ENCODE measurements at places on chromosomes 4 and X.

DNA sequence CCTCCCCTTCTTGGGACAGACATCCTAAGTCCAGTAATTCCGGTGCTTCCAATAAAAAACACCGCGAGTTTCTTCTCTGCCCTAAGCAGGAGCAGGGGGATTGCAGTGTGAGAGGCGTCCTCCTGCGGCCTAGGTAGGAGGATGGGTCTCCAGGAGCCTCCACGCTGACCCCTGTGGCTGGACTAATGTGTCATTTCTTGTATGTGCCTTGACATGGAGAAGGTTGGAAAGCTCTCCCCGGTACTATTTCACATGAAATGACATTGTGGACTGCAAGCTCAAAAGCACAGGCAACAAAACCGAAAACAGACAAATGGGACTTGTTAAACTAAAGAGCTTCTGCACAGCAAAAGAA lies 66.6 kb upstream of the ENPP6 start:
- DNase-seq = no peak

- no peak for DNase-seq
Observed at GRCh38 chrX:84175274-84175673, 12.7 kb downstream of the RPS6KA6 start.

DNA sequence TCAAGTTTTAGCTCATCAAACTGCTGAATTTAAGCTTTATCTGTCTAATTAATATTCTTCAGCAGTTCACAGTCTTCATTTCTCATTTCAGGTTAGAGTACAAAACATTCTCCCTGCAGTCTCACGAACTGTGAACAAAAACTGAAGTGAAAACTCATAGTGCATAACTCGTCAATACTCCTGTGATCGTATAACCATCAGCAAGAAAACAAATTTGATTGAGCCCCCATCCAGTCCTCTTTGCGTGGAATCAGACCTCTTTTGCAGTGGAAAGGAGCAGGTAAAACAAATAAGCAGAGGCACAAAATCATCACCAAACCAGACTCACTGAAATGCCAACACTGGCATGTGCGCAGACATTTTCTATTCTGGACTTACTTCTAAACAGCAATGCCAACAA lies 12.7 kb downstream of the ADAM29 start:
- no peak for DNase-seq

GRCh38 chr4:20544645-20545044 lies 155.6 kb upstream of the PACRGL start:
- DNase-seq = peak; percentile 33

- no peak for DNase-seq
Observed at GRCh38 chr4:42646999-42647541, 9.8 kb downstream of the ATP8A1 start.

DNA sequence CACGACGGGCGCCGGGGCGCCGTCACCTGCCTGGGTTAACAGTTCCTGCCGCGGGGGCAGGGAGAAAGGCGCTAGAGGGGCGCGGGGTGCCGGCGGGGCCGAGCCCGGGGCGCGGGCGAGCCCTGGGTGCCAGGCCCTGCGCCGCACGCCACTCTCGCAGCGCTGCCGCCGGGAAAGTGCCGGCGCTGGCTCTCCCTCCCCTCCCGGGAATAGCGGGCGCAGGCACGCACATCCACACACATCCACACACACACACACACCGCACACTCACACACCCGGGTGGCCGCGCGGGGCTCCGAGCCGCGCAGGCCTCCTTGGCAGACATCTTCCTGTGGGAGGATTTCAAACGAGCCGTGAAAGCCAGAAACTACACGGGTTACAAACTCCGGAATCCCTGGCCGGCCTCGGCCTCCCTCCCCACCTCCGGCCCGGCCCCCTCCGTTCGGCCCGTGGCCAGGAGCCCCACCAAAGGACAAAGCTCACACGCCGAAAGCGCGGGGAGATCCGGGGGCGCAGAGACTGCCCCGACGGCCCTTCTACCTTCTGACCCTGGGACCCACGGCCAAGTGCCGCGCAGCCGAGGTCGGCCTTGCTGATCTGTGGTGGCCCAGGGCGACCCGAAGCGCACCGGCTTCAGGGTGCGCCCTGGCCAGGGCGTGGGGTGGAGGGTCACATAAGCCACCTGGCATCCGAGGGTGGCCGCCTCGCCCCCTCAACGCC lies 92.3 kb downstream of the BCOR start:
- DNase-seq = no peak

GRCh38 chr4:48193096-48193836 lies 59.2 kb upstream of the TXK start:
- no peak for DNase-seq

GRCh38 chr4:14668296-14668695 lies 334.0 kb upstream of the CPEB2 start:
- no peak for DNase-seq

DNA sequence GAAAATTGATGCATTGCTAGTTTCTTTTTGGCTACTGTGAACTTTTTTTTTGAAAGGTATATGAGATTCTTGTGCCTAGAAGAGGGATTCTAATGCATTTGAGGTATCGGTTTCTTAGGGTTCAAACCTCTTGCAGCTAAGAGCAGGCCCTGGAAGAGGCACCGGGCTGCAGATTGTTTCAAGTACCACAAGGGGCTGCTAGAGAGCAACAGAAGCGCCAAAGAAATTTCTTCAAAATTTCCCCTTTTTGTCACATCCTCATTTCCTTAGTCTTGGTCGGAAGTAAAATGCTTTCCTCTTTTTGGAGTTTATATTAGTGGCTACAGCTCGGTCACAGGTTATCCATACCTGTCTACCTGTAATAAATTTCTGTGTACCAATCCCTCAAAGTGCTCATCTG lies 89.8 kb downstream of the PDGFRA start:
- DNase-seq = no peak

- DNase-seq = no peak
Observed at GRCh38 chr4:40937140-40937725, 187.5 kb downstream of the NSUN7 start.

GRCh38 chr4:101850698-101851097 lies 60.2 kb downstream of the BANK1 start:
- no peak for DNase-seq

All from NCI-H187 treated with DMSO at 0.1 percent for 48 hours (cell line).